Ascending aorta (tissue), 2 donors: ENCODE measurements at places on chromosomes 12 and 14.

GRCh38 chr12:131539381-131539780 lies 171.5 kb upstream of the SFSWAP start:
- no peak for DNase-seq

DNA sequence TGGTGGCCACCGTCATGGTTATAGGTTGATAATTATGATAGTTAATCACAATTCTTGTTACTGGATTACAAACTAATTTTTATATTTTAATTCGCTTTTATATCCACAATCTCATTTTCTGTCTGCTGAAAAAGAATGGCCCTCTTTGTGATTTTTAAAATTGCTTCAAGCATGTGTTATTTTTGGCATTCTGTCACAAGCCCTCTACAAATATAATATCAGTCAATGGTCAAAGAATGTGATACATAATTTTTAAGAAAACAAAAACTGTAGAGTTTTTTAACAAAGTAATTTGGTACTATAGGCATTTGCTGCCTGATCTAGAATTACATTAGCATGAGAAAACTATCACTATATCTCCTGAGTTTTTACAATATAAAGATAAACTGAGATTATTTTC lies 352.0 kb upstream of the TMTC1 start:
- DNase-seq: no peak

GRCh38 chr14:38127784-38128183 lies 79.9 kb upstream of the SSTR1 start:
- no peak for DNase-seq

DNA sequence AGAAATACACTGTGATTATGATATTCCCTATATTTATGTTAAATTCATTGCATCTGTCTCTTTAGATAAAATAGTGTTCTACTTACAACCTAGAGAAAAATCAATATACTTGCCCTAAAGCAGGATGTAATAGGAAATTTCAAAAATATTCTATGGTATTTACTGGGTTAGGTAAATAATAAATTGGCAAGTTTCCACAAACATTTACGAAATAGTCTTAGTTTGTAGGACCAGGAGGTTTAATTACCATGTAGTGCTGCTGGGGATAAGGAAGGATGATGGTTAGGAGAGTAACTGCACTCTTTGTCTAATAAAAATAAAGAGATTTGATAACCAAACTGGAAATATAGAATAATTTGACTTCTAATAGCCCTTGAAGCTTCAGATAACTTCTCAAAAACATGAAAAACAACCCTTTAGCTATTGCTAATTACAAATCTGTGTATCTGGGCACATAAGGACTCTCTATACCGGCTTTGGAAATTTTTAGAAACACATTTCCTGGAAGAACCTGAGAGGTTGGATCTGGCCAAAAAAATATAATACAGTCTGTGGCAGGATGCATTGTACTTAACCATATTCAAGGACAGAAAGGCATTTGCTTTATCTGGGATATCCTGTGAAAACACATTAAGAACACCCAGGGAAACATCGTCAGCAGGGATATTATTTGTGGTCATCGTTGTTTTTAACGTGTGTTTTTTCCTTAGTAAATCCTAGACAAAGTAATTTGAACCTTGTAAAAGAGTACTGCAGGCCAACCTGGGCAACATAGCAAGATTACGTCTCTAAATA lies 36.7 kb upstream of the TMCC3 start:
- no peak for DNase-seq

DNA sequence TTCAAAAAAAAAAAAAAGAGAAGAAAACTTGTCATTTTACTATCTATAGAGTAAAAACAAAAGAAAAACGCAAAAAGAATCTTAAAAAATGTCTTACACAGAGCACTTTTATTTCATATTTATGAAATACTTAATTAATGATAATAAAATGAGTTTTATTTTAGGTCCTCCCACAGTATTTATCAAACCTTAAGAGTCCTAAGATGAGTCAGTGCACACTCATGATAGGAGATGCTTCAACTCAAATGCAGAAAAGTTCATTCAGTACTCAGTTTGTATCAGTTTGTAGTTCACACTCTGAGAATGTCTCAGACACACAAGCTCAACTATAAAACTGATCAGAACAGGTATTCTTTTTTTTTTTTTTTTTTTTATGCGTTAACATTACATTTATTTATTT lies 41.7 kb downstream of the TRIM9 start:
- DNase-seq: no peak

DNA sequence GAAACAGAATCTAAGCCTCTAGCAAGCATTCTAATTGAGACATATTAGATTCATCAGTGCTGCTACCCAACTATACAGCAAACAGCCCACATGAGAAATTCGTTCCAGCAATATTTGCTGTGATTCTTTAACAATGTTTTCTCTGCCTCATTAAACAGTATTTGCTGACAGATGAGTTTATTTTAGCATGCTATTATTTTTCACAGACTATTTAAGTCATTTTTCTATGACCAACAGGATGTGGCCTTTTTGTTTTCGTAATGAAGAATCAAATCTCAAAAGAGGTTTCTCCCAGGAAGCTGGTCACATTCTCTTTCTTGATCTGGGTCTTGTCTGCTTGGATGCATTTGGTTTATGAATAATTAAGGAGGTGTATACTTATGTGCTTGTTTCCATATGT lies 23.2 kb upstream of the SERPINA12 start:
- DNase-seq: no peak

- no peak for DNase-seq
These were observed 16.1 kb downstream of the MMAB start for GRCh38 chr12:109557200-109557599.

DNA sequence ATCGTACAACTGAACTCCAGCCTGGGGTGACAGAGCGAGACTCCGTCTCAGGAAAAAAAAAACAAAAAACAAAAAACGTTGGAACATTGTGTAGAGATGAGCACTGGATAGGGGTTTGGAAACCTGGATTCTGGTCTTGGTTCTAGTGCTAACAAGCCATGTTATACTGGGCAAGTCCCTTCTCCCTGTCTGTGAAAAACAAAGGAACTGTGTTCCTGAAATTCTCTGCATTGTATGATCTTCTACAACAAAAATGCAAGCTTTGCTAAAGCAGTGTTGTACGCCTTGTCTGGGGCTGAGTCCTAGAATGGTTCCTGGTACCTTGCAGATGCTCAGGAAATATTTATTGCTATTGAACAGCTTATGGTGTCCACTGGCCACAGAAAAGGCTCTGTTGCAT lies 13.4 kb downstream of the GPRC5D start:
- DNase-seq: no peak

DNA sequence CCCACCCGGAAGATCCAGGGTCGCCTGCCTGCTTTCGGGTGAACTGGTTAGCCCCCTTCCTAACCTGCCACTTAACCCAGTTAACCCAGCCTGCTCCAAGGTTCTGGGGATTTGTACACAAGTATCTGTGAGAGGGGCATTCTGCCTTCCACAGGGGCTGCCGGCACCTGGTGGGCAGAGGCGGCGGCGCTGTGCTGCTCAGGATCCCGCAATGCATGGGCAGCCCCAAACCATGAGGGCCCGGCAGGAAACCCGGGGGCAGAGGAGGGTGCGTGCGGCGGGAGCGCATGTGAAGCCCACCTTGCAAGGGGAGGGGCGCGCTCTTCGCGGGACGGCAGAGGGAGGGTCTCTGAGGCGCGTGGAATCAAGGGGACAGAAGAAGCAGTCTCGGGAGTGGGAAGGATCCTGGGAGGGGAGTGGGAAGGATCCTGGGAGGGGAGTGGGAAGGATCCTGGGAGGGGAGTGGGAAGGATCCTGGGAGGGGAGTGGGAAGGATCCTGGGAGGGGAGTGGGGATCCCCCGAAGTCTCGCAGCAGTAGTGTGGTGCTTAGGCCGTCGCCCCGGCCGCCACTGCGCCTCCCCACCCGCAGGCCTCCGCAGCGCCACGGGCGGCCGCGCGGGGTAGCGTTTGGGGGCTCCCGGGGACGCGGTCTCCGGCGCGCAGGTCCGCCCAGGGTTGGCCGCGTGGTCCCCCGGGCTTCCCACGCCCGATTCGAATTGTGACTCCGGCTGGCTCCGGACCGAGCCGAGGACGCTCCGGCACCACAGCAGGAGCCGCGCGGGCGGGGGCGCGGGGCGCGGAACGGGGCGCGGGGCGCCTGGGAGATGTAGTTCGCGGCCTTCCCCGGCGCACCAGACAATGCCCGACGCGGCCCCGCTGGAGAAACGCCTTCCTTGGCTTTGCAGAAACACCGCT lies 4.9 kb upstream of the MTA1 start:
- DNase-seq: peak; percentile 27

GRCh38 chr12:95623554-95624170 lies 72.4 kb upstream of the USP44 start:
- no peak for DNase-seq

DNA sequence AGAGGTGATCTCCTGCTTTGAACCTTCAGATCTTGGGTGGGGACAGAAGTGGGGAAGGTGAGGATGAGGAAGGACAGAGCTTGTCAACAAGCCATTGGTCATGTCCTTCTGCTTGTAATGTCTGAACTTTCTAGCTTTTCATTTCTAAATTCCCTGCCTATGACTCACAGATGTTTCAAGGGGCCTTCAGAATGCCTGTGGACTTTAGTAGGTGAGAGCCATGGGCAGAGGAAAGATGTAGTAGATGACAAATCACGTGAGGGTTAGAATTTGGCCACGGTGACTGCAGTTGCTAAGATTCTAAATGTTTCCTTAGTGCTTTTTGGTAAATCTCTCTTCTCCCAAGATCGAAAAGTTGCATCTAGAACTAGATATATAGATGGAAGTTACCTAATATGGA lies 18.7 kb upstream of the CREBL2 start:
- DNase-seq: no peak

GRCh38 chr12:106722837-106723236 lies 51.6 kb upstream of the RIC8B start:
- no peak for DNase-seq

DNA sequence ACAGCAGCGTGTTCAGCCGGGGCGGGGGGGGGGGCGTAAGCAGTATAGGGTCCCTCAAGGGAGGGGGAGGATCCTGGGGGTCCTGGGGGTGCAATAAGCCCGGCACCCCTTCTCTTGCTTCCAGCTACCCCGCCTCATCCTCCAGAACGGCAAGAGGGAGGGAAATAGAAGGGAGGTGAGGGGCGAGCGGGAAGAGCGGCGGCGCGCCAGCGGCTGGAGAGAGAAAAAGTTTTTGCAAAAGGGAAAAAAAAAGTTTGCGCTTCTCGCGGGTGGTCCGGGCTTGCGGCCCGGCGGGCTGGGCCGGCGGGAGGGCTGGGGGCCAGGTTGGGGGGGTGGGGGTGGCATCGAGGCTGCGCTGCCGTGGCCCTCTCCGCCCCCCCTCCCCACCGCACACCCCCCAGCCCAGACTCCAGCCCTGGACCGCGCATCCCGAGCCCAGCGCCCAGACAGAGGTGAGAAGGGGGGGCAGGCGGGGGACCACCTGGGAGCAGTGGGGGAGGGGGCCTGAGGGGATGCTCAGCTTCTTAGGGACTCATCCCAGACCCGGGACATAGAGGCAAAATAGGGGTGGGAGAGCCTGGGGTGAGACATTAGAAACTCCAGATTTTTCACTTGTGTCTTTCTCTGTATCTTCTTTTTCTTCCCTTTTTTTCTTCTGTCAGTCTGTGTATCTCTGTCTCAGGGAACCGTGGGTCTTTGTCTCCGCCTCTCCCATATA lies at the start of gene GLI1:
GLI1 (plus strand) TSS at position 36 of the 718 bp plus-strand sequence. CDS start 3,907 bp downstream, outside the sequence.
- DNase-seq: no peak

GRCh38 chr12:112924986-112925385 lies 13.3 kb upstream of the OAS3 start:
- no peak for DNase-seq

GRCh38 chr14:96944297-96944696 lies 147.1 kb downstream of the VRK1 start:
- DNase-seq: no peak

- DNase-seq: no peak
These were observed 125.3 kb upstream of the PRMT8 start for GRCh38 chr12:3365463-3366411.

GRCh38 chr12:96170328-96170727 lies 23.8 kb upstream of the ELK3 start:
- DNase-seq: no peak

- DNase-seq: no peak
These were observed 21.7 kb downstream of the HMGA2 start for GRCh38 chr12:65845751-65846537.

DNA sequence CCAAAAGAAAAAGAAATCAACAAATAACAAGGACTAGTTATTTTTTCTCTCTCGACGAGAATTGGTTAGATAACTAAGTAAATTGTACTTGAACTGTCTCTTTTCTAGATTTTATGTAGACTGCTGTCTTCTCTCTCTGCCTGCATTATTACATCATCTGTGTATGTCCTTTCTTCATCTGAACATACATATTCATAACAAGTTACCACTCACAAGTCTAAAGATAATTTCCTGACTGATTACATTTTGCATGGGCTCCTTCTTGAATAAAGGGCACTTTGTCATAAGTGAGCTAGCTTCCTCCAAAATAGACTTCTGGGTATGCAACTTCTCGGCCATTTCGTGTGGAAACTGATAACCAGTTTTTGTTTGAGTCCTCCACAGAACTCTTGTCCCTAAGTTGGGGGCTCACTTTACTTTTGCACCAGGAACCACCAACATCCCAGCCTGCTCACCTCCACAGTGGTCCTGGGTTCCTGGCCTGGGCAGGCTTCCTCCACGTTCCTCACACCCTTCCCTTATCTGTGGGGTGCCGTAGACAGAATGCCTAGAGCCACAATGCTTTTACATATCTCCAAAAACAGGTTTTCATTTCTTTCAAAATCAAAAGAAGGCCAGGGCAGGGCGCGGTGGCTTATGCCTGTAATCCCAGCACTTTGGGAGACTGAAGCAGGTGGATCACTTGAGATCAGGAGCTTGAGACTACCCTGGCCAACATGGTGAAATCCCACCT lies 6.2 kb upstream of the DDX47 start:
- DNase-seq: no peak

DNA sequence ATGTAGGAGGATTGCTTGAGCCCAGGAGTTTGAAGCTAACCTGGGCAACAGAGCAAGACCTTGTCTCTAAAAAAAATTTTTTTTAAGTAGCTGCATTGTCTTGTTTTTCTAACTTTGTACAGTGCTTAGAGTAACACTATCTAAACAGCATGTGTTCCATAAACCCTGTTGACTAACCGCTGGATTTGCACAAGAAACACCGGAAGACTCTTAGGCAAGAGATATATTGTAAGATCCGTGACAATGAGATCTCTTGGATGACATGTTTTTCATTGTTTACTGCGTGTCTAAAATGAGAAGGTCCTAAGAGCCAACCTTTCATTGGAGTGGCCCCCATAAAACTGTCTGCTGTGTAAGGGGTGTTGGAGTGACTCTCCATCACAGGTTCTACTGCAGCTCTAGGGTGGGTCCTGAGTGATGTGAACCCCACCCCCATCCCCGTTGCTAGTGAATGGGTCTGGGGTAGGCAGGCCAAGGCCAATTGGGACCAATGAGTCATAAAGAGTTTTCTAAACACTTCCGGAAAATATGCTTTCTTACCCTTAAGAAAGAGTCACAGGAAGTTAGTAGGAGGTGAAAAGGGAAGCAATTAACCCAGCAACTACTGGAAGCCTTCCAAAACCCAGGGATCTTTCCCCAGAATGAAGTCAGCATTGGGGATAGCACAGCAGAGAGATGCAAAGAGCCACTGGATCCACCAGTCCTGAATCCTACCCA lies 24.3 kb upstream of the PCNX1 start:
- no peak for DNase-seq

GRCh38 chr14:35240231-35240630 lies 52.0 kb upstream of the PSMA6 start:
- DNase-seq: no peak

GRCh38 chr14:62706217-62706616 lies 339.0 kb downstream of the KCNH5 start:
- DNase-seq: no peak

GRCh38 chr14:88245321-88245720 lies 77.7 kb downstream of the KCNK10 start:
- no peak for DNase-seq
